ENCODE measurements at places on chromosomes 6 and 20.

DNA sequence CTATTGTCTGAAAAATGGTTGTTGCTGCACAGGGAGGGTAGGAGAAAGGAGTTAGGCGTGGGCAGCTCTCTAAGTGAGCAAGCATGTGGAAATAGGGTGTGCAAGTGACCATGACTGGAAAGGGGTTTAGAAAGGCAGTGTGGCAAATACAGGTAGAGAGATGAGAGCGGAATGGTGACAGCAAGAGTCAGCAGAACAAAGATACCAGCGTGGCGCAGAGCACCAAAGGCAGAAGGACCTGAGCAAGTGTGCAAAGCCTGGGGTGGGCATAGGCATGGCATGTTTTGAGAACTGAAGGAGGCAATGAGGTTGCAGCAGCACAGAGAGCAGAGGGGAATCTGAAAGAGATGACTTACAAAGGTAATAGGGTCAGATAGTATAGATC lies 17.0 kb downstream of the RNF217 start:
- no peak for DNase-seq

DNA sequence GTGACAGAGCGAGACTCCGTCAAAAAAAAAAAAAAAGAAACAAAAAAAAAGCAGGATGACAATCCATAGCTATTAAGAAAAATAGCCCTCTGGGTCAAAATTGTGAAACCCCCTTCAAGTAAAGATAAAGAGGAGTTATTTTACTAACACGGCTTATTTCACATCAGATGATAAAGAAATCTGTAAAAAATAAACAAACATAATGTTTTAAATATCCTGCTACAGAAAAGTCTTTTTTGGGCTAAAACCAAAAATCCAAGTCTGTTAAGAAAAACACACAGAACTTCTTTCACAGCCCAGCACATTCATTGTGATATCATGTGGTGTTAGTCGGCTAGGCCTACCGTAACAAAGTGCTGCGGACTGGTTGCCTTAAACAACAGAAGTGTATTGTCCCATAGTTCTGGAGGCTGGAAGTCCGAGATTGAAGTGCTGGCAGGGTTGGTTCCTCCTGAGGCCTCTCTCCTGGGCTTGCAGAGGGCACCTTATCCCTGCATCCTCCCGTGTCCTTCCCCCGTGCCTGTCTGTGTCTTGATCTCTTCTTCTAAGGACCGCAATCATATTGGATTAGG lies 239.2 kb upstream of the TAB2 start:
- DNase-seq = no peak

DNA sequence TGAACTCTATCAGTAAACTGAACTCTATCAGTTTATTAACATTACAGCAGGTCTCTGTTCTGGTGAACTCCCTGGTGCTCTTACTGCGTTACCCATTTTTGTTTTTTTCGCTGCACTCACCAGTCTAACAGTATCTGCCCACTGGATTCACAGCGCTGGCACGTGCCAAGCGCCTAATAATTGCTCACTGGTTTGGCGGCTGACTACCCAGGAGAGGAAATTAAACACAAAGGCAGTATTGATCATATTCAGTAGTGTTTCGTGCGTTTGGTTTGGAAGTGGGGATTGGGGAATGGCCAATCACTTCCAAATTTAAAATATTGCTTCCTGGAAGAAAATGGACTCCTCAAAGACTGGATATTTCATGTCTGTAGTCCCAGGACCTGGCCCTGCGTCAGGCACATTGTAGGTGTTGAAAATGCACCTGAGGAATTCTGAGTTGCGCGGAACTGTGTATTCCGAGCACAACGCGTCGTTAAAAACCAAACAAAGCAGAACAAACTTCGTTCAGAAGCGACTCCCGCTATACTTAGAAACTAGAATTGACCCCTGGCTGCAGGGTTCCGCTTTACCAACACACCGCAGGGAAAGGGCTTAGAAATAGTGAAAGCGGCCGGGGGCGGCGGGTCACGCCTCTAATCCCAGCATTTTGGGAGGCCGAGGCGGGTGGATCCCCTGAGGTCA lies 1.1 kb upstream of the RPS12 start:
- peak; percentile 80 for DNase-seq

DNA sequence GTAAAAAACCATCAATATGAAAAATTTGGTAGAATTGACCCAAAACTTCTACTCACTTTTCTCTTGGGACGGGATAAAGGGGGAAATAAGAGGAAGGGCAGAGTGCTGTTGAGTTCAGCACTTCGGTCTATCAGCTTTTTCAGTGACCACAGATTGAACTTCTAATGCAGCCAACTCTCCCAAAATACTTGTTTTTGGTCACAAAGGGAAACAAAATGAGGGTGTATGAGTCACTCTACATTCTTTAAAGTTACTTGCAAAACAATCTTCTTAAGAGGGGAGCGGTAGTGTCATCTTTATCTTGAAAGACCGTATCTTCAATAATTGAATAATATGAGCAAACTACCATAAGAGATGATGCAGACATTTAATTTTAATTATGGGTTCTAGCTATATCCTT lies 661.3 kb downstream of the CD109 start:
- no peak for DNase-seq

DNA sequence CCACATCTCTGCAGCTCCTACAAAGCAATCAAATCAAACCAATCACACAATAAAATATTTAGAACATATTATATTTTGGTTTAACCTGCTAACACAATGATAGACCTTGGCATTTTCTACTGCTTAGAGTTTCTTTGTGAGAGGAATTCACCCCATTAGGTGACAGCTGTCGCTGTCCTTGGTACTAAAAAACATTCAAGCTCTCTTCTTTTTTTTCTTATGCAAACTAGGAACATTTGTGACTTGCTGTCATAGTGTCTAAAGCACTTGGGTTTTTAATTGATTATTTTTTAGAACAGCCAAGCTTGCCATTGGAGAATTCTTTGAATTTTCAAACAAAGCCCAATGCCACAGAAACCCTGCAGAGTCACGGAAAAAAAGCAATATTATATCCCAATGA lies 46.4 kb downstream of the CNR1 start:
- no peak for DNase-seq

GRCh38 chr20:60233018-60233630 lies 274.9 kb downstream of the CDH26 start:
- no peak for DNase-seq

All from spinal cord (tissue), 10 donors.